ENCODE measurements at places on chromosomes 7 and 10.

- DNase-seq, result no peak
Measured at GRCh38 chr10:126277181-126277580, 111.1 kb downstream of the ADAM12 start.

DNA sequence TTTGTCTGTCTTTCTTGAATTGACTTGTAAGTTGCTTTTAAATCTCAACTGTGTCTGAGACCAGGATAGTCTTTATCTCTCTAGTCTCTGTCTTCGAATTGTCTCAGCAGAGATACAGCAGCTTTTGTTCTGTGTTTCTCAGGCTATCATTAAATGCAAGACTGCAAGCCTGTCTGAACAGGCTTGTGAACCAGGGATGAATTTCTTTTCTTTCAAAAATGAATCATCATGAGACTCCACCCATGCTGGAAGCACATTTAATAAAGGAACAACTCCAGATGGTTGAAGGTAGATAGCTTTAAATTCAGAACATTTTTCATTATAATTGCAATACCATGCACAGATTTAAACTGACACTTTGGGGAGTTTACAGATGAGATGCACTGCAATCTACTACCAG lies 155.9 kb downstream of the SEC23IP start:
- no peak for DNase-seq

DNA sequence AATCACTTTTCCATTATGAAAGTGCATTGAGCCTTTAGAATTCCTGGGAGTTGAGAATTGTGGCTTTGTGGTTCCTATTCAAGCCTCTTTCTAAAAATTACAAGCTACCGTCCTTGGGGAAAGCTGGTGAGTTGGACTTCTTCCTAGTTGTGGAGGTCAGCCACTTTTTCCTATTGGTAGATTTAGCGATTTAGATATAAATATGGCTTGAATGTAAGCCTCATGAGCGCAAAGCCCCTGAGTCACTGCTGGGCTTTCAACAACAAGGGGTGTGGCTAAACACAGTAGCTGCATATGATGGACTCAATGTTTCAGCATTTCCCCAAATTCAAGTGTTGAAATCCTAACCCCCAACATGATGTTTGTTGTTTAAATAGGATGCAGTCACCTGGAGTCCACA lies 150.0 kb upstream of the IGFBP3 start:
- no peak for DNase-seq

DNA sequence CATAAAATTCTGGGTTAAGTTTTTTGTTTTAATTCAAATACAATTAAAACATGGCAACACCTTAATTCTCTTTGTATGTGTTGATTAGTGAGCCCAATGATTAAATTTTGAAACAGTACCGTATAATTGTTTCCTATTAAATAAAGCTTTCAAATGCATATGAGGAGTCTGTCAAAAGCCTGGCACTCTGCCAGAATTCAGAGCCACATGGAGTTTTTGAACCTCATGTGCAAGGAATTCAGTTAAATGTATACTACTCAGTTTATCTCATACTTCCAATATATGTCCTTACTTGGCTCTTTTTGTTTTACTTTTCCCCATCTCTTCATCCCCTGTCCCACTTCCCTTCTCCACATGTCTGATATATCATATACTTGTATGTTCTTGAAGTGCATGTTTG lies 165.6 kb upstream of the FAM3C start:
- DNase-seq, result no peak

- DNase-seq, result no peak
Measured at GRCh38 chr10:104170610-104171254, 48.8 kb downstream of the SFR1 start.

DNA sequence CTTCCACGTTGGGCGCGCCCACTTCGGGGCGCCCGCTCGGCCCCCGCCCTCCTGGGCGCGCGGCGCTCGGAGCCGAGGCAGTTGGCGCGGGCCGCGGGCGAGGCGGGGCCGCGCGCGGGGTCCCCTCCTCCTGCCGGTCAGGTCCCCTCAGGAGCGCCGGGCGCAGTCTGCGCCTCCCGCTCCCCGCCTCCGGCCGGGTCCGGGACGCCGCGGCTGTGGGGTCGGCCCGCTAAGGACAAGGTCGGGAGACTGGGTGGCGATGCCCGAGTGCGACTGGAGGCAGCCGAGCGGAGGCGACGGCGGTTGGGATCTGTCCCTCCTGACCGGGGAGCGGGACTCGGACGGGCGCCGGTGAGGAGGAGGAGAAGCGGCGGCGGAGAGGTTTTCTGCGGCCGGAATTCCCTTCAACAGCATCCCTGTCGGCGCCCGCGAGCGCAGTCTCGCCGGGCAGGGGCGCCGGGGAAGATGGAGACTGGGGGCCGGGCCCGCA lies at the start of gene ATRNL1:
TSS of gene ATRNL1 (plus strand) at position 80 of the 490 bp plus-strand sequence. CDS start at position 466, 386 bp downstream.
- peak; percentile 80 for DNase-seq

DNA sequence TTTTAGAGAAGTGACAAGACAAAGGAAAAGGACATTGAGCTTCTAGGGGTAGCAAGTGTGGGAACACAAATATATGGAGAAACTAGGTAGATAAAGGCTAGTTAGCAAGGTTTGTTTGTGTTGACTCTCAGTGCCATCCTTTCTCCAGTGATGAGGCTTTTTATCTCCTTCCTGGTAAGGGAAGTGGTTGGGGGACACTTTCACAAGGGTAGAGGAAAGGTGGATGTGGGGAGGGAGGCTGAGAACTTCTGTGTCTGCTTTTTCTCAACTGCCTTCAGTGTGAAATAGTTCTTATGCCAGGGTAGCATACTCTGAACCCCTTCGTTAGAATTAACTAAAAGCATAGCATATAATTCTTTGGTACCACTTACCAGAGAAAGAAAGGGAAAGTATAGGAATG lies 93.0 kb upstream of the STRIP2 start:
- no peak for DNase-seq

All from type B pancreatic cell (in vitro differentiated cells).